ENCODE measurements at places on chromosomes 7 and 10.
A peak's percentile ranks its signal among the peaks of the same experiment; 100 is the strongest.

DNA sequence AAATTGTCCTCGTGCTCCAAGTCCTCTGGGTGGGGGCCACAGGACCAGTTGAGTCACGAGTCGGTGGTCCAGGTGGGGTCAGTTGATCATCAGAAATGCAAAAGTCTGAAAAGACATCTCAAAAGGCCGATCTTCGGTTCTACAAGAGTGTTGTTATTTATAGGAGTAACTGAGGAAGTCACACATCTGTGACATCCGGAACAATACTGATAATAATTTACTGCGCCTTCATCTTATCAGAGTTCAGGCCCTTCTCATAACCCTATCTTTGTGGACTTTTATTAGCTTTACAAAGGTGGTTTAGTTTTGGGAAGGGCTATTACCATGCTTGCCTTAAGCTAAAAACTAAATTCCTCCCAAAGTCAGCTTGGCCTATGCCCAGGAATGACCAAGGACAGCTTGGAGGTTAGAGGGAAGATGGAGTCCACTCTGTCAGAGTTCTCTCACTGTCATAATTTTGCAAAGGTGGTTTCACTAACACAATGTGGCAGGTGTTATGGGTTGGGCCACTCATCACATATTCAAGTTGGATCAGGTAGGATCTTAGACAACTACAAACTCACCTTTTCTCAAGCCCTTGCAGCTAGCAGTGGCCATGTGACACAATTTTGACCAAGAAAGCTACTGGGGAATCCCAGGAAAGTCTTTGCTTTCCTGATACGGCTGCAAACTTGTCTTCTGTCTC is 54.7 kb upstream of the CHST3 start:
- no peak for DNase-seq

DNA sequence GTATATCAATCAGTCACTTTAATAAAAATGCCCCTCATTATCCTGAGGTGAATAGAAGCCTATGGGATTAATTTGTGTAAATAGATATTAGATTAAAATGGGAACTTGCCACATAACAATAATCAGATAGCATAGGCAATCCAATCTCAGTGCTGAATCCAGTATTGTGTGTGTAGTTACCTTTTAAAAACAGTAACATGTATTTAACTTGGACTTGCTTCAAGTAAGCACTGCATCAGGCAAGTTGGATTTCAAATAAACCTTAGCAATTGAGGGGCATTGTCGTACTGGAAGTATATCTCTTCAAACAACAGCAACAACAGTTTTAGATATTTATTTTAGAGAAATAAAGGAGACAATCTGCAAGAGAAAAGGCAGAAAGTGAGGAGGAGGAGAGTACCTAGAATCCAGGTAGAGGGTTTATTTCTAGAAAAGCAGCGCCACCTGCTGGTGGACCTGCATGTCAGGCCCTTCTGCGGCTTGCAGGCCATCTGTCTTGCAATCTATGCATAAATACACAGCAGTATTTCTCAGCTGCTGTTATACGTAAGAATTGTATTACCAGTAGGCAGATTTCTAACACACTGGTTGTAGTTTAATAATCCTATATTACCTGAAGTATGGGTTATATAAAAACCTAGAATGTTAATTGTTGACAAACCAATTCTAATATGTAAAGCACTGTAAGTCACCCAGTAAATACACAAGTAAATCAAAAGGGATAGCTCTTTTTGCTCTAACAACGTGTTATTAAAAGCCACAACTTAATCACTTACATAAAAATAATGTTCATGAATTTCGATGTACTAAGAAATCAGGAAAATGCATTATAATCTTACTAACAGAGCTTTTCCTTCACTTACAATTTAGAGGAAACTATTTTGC is 652.8 kb downstream of the KCNMA1 start:
- peak; percentile 5 for DNase-seq

DNA sequence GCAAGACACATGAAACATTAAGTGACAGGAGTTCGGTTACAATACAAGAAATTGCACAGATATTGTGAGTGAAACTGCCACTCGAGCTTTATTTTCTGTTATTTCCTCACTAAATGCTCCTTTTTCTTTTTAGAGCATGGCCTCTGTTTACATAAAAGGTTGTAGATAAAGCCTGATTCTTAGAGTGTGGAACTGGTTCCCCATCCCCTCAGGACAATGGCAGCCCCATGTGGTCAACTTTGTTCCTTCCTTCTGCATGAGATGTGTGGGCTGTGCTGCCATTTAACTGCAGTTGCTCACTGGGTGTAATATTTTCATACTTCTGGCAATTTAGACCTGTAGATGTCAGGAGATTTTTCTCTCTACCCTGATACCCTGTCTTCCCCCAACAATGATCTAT is 70.2 kb downstream of the LRGUK start:
- no peak for DNase-seq

DNA sequence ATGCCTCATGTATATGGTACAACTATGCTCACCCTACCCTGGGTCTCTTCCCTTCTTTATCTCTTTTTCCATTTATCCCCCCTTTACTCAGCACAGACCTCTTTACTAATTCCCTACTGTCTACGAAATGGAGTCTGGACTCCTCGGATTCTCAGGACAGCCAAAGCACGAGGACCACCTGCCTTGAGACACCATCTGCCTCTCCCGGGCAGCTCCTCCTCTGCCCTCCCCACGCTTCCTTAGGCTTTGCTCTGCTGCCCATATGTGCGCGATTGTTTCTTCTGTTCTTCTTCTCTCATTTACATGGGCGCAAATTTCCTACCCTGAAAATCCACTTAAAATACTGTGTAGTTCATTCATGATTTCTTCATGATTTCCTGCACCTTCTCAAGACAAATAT is 62.7 kb upstream of the STK17A start:
- no peak for DNase-seq

DNA sequence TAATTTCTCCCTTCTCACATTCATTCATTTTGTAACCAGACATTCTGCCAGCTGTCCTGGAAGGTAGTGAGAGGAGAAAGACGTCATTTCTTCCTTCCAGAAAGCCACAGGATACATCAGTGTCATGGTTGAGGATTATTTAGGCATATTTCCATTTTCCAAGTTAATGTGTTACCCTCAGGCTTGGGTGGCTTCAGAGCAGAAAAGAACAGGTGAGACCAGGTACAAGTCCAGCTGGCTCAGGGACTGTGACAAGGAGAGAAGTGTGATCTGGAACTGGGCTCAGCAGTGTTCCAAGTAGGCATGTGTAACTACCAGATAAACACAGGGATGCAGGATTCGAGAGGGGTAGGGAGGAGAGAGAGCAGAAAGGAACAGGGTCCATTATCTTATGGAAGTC is 386.9 kb downstream of the GALNT17 start:
- DNase-seq = no peak

- no peak for DNase-seq
Measured at GRCh38 chr7:116328161-116328560, 117.8 kb downstream of the TES start.

DNA sequence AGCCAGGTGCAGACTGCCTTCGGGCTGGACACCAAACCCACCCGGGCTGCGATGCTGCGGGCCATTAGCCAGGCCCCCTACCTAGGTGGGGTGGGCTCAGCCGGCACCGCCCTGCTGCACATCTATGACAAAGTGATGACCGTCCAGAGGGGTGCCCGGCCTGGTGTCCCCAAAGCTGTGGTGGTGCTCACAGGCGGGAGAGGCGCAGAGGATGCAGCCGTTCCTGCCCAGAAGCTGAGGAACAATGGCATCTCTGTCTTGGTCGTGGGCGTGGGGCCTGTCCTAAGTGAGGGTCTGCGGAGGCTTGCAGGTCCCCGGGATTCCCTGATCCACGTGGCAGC is 50.0 kb downstream of the VWA2 start:
- DNase-seq = no peak

DNA sequence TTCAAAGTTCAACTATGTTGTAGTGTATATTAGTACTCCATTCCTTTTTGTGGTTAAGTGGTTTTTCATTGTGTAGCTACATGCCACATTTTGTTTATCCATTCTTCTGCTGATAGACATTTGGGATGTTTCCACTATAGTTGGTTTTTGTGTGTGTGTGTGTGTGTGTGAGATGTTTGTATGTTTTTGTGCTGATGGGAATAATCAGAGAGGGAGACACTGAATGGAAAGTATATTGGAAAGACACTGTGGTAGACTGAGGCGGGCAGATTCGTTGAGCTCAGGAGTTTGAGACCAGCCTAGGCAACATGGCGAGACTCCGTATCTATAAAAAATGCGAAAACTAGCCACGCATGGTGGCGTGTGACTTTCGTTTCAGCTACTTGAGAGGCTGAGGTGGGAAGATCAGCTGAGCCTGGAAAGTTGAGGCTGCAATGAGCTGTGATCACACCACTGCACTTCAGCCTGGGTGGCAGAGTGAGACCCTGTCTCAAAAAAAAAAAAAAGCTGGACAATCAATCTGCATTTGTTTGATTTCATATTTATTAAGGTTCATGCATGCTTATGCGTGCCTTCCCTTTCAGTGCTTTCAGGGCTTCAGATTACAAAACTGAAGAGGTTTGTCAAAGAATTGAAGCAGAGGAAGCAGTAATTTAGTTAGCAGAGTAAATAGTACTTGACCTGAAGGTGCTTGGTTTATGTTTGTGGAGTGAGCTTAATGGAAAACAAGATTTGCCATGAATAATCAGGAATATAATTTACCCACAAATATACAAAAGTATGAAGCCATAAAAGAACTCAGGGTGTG is 14.7 kb downstream of the SEC24C start:
- no peak for DNase-seq

DNA sequence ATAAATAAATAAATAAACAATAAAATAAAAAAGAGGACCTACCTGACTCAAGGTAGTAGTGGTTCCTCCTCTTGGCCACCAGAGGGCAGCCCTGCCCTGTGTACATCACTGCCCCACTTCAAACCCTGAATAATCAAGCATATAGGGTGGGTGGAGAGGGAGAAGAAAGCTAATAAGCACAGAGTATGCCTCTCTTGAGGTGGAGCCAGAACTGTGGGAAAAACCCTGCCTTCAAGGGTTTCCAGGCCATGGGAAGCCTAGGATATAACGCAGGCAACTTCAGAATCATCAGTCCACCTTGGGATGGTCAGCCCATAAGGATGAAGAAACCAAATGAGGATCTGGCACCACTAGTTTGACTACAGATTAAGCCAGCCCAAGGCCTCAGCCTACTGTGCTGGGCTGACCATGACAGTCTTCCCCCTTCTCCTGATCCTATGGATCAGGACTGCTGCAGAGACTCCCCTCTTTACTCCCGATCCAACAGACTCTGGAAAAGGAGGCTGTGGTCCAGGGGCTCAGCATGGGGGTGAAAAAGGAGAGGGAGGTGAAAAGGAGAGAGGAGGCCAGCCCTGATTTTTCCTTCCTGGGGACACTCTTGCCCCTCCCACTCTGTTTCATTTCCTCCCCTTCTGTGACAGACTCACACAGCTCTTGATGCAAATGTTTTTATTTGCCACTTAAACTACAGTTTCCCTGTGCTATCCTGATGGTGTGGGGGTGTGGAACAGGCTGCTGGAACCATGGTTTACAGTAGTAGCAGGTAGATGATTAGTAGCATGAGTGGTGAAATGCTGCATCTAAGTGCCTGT is 10.1 kb downstream of the AVPI1 start:
- peak; percentile 53 for DNase-seq

- DNase-seq = no peak
Measured at GRCh38 chr7:111756687-111757178, 194.4 kb upstream of the IMMP2L start.

GRCh38 chr10:15370856-15371701 is at the start of gene FAM171A1:
TSS of gene FAM171A1 (minus strand) at chr10:15371289. CDS start at chr10:15371052, 237 bp downstream.
- DNase-seq = peak; percentile 61

GRCh38 chr7:5452937-5453540 is 29.4 kb upstream of the TNRC18 start:
- no peak for DNase-seq

GRCh38 chr7:73851410-73852338 is 9.3 kb upstream of the TMEM270 start:
- DNase-seq = peak; percentile 12

DNA sequence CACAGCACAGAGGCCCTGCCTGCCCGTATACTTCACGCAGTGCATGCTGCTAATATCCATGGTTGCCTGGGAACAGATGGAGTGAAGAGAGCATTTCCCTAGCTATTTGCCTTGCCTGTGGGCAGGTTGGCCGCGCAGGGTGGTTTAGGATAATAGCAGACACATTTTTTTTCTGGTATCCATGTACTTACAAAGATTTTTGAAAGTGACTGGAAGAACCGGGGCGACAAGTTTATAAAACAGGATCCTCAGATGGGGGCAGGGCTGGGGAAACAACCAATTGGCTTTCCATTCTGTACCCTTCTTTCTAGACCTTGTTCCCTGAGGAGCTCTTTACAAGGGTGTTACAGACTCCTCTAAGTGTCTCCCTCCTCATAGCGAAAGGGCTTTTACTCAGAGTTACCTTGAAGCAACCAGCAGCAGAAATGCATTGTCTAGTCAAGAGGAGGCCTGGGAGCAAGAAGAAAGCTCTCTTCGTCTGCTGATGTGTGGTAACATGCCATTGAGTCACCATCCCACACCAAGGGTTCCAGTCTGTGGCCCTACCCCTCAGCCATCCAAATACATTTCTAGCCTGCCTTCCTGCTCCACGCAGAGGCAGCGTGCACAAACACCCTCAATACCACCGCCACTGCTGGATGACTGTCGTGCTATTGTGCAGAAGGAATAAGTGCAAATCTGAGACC is 31.5 kb downstream of the MTURN start:
- DNase-seq = no peak

DNA sequence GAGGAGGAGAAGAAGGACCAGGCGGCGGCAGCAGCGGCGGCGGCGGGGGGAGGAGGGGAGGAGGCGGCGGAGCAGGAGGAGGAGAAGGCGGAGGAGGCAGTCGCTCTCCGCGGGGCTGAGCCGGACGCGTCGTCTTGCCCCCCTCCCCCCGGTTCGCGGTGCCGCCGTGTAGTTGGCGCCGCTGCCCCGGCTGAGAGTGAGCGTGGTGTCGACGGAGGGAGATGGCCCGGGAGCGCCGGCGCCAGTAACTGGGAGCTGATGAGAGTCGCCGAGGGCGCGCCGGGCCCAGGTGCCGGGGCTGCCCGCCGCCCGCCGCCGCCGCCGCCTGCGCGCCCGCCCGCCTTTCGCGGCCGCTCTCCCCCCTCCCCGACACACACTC is 257 bp downstream of the WAC start:
- DNase-seq = no peak

GRCh38 chr10:52940921-52941320 is 168.3 kb upstream of the MBL2 start:
- no peak for DNase-seq

All from central memory CD4-positive, alpha-beta T cell (primary cell).